Activated CD8-positive, alpha-beta memory T cell treated with anti-CD3 and anti-CD28 coated beads, Interleukin-2, amount 50 U/mL, for 48 hours (primary cell): ENCODE measurements at places on chromosomes 11 and 22.

- peak; percentile 75 for DNase-seq
Measured at GRCh38 chr22:35629406-35630216, 12.5 kb upstream of the MB start.

DNA sequence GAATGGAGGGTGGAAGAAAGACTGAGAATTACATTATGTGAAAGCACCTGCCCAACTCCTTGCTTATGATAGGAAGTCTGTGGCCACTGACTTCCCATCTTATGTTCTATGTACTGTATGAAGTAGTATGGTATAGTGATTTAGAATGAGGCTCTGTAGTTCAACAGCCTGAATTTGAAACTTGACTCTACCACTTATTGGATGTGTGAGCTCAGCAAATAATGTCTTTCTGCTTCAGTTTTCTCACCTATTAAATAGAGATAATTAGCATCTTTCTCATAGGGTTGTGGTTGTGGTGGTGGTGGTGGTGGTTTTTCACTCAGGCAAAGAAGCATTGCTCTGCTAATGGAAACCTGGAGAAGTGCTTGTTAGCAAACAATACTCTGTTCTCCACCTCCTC, 121.6 kb downstream of the PAX6 start:
- no peak for DNase-seq

DNA sequence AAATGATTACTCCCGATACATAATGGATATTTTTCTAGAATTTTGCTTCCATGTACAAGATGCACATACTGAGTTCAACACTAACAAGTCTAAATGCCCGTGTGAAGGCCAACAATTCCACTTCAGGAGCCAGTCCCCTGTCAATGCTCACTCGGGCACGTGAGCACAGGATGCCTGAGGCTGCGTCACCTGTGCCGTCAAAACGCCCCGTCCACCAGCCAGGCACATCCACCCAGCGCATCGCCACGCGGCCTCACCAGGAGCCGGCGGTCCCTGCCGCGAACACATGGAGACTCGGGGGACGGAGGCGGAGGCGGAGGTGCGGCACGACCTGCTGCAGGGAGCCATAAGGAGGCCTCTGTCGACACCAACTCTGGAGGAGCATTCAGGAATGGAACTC, 9.8 kb downstream of the TOLLIP start:
- DNase-seq, result peak; percentile 44

- DNase-seq, result no peak
Measured at GRCh38 chr11:5603326-5603725, 6.9 kb downstream of the TRIM6 start.

DNA sequence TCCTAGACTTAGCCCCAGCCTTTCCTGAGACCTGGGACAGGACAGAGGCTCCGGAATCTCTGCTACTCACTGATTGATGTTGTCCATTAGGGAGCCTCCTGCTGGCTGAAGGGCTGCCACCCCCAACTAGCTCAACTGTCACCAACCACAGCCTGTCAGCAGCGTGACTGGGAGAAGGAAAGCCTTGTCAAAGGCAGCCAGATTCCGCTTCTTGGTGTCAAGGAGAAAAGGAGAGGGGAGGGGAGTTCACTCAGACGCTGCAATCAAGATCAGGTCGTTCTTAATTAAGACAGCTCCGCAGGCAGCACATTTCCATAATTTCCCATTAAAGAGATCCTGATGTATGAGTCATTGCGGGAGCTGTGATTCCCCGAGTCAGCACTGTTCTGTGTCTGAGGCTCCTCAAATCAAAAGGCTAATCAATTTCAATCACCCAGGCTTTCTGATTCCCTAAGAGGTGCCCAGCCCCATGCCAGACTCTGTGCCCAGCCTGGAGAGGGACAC, 152.8 kb upstream of the ZBED5 start:
- DNase-seq, result no peak

GRCh38 chr22:24325105-24325757, 54.6 kb downstream of the SPECC1L start:
- no peak for DNase-seq

DNA sequence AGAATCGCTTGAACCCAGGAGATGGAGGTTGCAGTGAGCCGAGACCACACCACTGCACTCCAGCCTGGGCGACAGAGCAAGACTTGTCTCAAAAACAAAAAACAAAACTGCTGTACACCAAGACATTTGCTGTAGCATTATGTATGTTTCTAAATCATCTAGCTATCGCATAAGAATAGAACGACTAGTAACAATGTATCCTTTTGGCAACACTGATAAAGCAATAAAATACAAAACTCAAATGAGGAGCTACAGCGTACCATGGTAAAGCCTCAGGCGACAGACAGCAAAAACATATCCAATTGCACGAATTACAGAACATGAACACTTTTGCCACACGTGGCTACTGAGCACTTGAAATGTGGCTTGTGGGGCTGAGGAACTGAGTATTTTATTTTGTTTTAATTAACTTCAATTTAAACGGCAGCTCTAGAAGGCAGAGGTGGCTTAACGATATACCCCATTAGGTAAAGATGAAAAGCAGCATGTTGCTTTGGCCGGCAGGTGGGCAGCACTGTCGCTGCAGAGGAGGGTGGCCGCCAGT, 2.3 kb downstream of the TUBGCP6 start:
- no peak for DNase-seq
